ENCODE measurements at places on chromosomes 2 and 18. TPM values are rescaled to one million over a fixed set of nuclear protein-coding genes. Genes with fewer than 3 reads are reported as not detected.

DNA sequence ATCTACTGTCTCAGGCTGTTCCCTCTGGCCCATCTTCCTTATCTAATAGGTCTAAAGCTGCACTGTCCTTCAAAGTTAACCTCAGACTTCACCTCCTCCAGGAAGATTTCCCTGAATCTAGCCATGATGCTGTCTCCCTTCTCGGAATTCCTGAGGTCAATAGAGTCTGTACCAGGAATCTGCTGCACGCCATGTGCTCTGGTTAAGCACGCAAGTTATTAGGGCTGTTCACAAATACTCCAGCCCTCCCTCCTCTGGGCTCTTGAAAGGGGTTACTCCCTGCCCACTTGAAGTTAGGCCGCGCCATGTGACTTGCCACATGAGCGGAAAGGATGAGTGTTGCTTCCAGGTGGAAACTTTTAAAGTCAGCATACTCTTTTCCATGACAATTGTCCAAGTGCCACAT lies 43.6 kb downstream of the MCFD2 start:
- H3K27me3 ChIP-seq = no peaks in the 10 kb centered on the region
- no peak for DNase-seq
- peak overlapping the region; percentile 35 for H3K27ac ChIP-seq
- H3K4me3 ChIP-seq = no peak overlapping the region

DNA sequence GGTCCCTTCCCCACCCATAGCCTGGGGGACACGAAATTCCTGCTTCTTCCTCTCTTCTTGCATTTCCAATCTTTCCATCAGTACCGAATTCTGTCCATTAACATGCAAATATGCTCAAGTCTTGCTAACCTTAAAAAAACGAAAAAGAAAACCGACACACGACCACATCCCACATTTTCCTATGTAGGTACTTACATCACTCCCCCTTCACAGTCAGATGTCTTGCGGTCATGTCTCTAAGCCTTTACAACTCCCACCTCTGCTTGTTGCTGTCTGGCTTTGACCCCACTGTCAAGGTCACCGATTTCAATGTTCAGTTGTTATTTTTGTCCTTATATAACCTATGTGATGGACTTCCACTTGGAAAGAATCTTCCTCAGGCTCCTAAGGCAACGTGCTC lies 219.4 kb downstream of the NAPG start:
- no peaks in the 10 kb centered on the region for H3K27me3 ChIP-seq
- no peaks in the 10 kb centered on the region for H3K36me3 ChIP-seq
- no peaks in the 10 kb centered on the region for H3K4me1 ChIP-seq
- no peak overlapping the region for H3K4me3 ChIP-seq
- no peak overlapping the region for H3K27ac ChIP-seq
- DNase-seq = no peak

DNA sequence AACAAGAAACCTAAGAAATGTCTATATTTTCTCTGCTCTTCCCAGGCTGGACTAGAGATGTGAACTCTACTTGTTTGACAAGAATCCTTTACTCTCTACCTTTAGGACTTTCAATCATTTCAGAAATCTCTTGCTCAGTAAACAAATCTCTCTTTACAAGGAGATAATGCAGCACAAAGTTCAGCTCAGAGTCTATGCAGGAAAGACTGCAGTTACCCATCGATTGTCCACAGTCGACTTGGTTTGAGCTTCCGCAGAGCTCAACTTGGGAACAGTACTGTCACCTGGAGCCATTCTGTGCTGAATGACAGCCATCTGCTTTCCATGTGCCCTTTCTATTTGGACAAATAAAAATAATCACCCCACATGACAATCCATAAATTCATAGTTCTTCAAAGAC lies 259.7 kb upstream of the STON1 start:
- H3K36me3 ChIP-seq = no peaks in the 10 kb centered on the region
- no peak overlapping the region for H3K27ac ChIP-seq
- H3K27me3 ChIP-seq = no peaks in the 10 kb centered on the region
- DNase-seq = no peak
- H3K4me3 ChIP-seq = no peak overlapping the region

GRCh38 chr2:238139196-238140039 lies 950 bp downstream of the KLHL30 start:
- no peak overlapping the region for H3K27ac ChIP-seq
- peaks cover 18% of the 10 kb centered on the region for H3K4me1 ChIP-seq
- DNase-seq = no peak
- H3K36me3 ChIP-seq = no peaks in the 10 kb centered on the region

DNA sequence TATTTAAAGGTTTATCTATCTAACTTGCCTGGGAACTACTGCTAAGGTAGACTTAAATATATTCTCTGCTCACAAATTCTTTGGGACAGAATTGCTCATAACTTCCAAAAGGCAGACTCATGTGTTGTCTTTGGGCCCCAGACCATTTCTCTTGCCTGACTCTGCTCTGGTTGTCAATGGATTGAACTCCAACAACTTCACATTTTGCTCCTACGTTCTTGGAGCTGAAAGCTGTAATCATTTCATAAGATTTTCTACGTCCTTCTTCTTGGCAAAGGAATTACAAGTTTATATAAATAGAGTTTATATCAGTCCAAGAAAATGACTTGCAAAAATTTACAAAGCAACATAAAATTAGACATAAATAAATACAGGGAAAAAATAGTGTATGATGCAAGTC lies 32.9 kb upstream of the PPM1B start:
- no peak overlapping the region for H3K4me3 ChIP-seq
- DNase-seq = no peak
- no peaks in the 10 kb centered on the region for H3K27me3 ChIP-seq
- no peak overlapping the region for H3K27ac ChIP-seq
- no peaks in the 10 kb centered on the region for H3K4me1 ChIP-seq

Gene RNU2-63P
- not detected for total RNA-seq

- no peak overlapping the region for H3K27ac ChIP-seq
- no peaks in the 10 kb centered on the region for H3K4me1 ChIP-seq
- DNase-seq = no peak
- H3K27me3 ChIP-seq = no peaks in the 10 kb centered on the region
- H3K36me3 ChIP-seq = no peaks in the 10 kb centered on the region
- H3K4me3 ChIP-seq = no peak overlapping the region
Observed at GRCh38 chr18:40613721-40614120, 1341.3 kb upstream of the PIK3C3 start.

DNA sequence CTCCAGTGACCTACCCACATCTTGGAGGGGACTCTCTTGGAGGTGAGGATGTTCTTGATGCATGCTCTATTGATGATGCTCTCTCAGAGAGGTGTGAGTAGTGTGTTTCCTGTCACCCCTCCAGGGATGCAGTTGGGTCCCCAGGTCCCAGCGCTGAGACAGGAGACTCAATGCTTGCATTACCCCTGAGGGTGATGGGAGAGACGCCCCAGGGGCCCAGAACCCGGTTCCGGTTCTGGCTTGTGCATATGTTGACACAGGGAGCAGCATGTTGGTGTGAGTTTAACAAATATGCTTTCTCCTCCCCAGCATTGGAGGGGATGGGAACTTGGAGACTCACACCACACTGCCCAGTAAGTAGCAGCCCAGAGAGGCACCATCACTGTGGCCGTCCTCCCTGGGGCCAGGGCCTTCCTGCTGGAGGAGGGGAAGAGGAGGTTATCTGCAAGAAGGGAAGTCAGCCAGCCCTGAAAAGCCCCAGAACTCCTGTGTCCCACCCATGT lies 124.5 kb downstream of the PLB1 start:
- no peaks in the 10 kb centered on the region for H3K27me3 ChIP-seq
- H3K36me3 ChIP-seq = peaks cover 21% of the 10 kb centered on the region
- H3K4me3 ChIP-seq = no peak overlapping the region
- peak overlapping the region; percentile 86 for H3K27ac ChIP-seq
- DNase-seq = peak; percentile 80

All from spleen (tissue), 13 donors.